ENCODE measurements at places on chromosomes 2 and 18. TPM values are rescaled to one million over a fixed set of nuclear protein-coding genes. Genes with fewer than 3 reads are reported as not detected.

DNA sequence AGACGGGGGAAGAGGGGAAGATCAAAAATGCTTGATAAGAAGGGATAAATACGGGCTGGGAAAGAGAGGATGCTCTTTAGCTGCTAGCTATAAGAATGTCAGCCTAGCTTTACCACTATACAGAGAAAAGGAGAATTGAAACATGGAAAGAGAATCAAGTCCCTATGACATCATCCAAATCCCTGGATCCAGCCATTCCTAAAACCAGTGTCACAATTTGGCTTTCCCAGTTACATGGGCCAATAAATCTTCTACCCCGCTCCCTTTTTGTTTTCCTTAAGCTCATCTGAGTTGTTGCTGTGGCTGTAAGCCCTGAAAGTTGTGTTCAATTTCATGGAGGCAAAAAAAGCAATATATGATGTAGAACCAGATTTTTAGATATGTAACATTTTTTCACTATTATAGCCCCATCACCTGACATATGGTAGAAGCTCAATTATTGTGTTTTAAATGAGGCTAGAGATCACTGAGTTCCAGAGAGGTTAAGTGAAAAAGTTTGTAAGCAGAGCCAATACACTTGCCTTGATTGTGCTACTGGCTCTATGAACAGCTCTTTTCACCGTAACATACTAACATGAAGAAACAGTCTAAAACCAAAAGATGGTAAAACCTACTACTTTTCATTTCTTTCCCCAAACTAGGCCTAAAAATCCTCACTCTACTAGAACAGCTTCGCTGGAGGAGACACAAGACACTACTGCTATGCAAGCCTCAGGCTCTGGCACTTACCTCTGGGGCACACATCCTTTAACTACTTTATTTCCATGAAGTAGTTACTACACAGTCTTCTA is 4.3 kb downstream of the HNRNPLL start:
- no peak for DNase-seq

The RNF152 gene
- 11.2 TPM for total RNA-seq

DNA sequence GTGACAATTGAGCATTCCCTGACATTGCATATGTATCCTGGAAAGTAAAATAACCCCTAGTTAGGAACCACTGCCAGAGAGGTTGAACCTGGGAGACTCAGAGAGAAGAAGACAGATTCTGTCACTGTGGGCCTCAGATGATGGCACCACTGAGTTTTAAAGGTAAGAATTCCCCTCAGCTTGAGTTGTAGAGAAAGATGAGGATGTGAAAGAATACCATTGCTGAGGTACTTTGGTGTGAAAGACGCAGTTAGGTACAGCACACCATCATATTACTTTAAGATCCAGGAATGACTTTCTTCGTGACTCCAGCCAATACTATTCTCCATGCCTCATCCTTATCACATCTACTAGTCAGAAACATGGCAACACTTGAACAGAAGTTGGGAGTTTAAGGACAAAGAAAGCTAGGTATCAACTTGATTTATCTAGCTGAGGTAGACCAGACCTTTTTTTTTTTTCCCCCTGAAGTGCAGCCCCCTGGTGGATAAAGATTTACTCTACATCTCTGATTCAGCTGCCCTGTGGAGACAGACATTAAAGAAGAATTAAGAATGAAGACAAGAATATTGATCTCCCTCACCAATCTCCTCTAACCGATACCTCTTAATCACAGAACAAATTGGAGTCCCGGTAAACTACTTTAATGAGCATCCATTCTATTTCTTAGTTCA is 630.5 kb upstream of the FANCL start:
- DNase-seq, result no peak

GRCh38 chr2:230441227-230441897 is 25.4 kb downstream of the SP100 start:
- peak; percentile 53 for DNase-seq

DNA sequence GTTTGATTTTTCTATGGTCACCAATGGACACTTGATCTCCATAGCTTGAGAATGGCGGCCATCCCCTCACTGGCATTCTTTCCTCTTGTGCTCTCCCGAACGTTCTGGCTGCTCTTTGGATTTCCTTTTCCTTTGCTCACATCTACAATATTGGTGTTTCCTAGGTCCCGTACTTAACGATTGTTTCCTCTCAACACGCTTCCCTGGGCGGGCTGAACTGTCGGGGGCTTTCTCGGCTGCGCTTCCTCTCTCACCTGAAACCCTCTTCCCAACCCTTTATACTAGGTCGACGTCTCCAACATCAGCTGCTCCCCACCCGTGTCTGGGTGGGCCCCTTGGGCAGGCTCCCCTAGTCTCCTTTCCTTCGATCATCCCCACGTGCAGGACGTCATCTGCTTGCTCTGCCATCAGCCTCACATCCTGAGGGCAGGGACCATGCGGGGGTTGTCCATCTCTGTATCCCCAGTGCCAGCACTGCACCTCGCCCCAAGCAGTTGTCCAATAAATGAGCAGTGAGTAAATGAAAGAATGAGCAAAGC is 634 bp upstream of the DIS3L2 start:
- no peak for DNase-seq

DNA sequence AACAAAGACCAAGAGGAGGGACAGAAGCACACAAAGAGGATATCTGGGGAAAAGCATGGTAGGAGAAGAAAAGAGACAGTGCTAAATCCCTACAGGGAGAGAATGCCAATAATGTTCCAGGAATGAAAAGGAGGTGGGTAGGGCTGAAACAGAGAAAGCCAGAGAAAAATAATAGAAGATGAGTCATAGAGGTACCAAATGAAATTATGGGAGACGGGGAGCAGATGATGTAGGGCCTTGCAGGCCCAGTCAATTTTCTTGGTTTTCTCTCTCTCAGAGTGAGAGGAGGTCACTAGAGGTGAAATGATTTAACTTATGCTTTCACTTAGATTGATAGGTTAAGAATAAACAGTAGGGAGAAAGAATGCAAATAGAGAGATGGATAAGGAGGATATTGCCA is 61.5 kb downstream of the RPRM start:
- no peak for DNase-seq

The GRHL1 gene
- total RNA-seq, result 4.3 TPM

DNA sequence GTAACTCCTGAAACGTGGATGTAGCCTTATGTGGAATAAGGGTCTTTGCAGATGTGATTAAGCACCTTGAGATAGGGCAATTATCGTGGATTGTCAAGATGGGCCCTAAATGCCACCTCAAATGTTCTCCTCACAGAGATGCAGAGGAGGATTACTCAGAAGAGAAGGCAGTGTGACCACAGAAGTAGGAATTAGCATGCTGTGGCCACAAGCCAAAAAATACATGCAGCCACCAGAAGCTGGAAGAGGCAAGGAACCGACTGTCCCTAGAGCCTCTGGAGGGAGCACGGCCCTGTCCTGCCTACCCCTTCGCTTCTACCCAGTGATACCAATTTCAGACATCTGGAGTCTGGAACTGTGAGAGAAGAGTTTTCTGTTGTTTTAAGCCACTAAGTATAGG is 47.3 kb upstream of the MGAT5 start:
- no peak for DNase-seq

- DNase-seq, result no peak
Measured at GRCh38 chr2:201674794-201675193, 23.6 kb downstream of the MPP4 start.

- DNase-seq, result no peak
Measured at GRCh38 chr2:58042486-58042970, 4.1 kb upstream of the VRK2 start.

- DNase-seq, result no peak
Measured at GRCh38 chr18:48392268-48392667, 16.9 kb downstream of the ZBTB7C start.

The CABLES1 gene
- total RNA-seq, result 24.6 TPM
